ENCODE measurements at places on chromosomes 1 and 21.

GRCh38 chr21:35020436-35020835, 28.7 kb downstream of the RUNX1 start:
- no peak for DNase-seq

DNA sequence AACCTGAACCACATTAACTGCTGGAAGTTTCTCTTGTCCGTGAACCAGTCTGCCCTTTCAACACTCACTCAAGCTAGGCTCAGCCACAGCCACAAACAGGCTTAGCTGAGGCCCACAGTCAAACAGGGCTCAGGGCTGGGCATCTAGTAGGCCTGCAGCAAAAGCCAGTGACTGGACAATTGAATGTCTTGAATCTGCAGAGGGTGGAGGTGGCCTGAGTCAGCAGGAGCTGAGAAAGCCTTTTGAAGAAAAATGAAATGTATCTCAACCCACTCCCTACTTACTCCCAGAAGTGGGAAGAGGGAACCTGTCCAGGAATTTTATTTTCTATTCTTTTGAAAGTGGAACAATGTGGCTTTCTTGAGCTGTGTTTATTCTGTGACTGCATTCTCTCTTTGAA, 95.4 kb downstream of the PTPRU start:
- no peak for DNase-seq

DNA sequence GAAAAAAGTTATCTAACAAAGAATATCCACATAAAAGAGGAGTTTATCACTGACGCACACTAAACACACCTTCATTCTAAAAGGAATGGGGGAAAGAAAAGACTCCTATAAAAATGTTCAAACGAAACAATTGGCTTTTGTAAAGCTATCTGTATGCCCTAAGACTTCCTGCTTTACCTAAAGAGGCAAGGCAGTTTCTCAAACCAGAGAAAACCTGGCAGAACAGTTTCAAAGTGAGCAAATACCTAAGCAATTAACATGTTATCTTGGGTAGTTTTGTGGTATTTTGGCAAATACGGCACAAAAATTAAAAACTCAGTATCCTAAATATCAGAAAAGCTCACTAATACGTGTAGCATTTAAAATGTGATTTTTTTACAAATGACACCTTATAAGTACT, 1.9 kb downstream of the PUM1 start:
- DNase-seq: no peak

GRCh38 chr1:239954836-239955235, 136.8 kb upstream of the FMN2 start:
- no peak for DNase-seq

DNA sequence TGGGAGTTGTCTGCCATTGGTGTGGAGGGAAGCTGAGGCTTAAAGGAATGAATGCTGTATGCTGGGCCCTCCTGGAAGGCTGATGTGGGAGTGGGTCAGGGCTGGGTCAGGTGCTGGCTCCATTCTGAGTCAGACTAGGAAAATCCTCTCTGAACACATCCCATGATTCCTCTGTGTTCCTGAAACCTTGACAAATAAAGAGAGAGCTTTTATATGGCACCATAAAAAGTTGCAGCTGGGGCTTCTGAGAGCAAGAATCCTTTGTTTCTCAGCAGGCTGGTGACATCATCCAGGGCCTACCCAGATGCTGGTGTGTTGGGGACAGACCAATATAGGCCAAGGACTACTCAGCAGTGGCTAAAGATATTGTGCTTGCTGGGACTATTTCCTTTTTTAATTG, 27.8 kb upstream of the NFASC start:
- DNase-seq: no peak

DNA sequence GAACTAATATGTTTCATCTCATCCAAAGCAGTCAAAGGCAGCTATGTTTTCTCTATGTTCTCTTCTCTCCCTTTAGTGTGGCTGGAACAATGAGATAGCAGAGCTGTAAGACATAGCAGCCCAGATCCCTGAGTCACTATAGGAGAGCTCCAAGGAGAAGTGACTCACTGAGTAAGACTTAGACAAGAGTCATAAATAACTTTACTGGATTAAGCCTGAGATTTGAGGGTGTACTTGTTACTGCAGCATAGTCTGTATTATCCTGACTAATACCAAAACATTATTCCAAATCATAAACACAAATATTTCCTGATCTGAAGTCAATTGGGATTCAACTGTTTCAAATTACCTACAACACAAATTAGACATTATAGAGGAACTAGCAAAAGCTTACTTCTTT, 3.9 kb downstream of the KRTAP19-8 start:
- no peak for DNase-seq

- no peak for DNase-seq
Observed at GRCh38 chr1:100320311-100321099, 31.8 kb upstream of the CDC14A start.

GRCh38 chr1:223538981-223539380, 126.5 kb downstream of the CAPN8 start:
- no peak for DNase-seq

DNA sequence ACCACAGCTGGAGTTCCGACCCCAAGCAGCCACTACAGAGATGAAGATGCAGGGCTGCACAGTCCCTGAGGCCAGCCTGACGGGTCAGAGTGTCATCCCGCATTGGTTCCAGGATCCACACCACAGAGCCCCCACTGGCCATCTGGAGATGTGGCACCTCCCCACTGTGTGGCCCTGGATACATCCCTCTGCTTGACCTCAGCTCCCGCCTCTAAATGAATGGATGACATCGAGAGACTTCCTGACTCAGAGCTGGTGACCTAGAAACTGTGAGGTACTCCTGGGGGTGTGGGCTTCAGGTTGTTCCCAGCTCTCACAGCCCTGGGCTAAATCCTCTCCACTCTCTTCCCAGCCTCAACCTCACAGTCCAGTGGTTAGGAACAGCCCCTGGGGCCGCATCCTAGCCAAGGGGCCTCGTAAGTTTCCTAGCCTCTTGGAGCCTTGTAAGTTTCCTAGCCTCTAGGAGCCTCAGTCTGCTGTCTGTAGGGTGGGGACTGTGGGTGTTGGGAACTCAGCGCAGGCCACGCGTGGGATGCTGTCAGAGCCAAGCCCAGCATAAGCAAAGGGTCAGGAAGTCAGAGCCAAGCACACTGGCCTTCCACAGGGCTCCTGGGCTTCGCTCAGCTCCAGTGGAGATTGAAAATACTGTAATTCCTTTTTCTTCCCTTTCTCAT, 87.5 kb upstream of the RUNX3 start:
- no peak for DNase-seq

DNA sequence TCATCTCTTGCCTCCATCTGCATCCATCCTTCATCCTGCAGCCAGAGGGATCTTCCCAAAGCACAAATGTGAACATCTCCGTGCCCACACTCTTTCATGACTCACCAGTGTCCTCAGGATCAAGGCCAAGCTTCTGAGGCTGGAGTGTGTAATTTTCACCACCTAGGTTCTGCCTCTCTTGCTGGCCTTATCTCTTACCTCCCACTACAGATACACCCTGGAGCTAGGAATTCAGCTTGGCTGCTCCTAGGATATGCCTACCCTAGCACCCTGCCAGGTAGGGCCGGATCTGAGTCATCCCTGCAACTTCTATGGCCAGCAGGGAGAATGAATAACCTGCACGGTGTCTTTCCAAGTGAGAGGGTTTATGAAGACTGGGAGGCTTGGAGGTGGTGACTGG, 208.7 kb upstream of the CSF3R start:
- DNase-seq: no peak

DNA sequence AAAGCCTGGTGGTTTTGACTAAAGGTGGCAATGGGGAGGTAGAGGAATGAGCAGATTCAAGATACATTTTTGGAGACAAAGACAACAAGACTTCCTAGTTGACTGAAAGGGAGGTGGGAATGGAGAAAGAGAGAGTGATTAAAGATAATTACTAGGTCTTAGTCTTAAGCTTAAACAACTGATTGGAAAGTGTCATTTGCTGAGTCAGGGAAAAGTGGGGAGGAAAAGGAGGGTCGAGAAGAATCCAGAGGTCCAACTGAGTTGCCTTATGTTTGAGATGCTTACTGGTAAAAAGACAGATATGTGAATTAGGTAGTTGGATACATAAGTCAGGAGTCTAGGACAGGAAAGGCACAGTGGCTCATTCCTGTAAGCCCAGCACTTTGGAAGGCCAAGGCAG, 179.3 kb downstream of the RGS7 start:
- DNase-seq: no peak

- DNase-seq: no peak
Observed at GRCh38 chr1:107810291-107810951, 154.6 kb downstream of the VAV3 start.

DNA sequence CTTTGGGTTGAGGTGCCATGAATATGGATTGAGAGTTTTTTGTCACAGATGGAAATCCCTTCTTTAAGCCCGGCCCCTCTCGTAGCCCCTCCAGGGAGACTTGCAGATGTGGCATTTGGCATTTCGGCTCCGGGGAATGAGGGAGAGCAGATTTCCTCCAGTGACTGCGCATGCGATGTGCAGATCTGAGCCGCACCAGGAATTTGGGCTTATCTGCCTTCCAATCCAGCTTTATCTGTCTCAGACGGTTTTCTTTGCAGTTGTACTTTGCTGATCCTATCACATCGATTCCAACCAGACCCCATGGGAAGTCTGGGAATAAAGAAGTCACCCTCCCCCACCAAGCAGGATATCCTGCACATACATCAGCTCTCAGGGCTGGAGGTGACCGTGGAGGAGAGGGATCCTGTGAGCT, 11.7 kb downstream of the KIF26B start:
- no peak for DNase-seq

GRCh38 chr1:54051933-54052430, 1.0 kb downstream of the TMEM59 start:
- DNase-seq: no peak

DNA sequence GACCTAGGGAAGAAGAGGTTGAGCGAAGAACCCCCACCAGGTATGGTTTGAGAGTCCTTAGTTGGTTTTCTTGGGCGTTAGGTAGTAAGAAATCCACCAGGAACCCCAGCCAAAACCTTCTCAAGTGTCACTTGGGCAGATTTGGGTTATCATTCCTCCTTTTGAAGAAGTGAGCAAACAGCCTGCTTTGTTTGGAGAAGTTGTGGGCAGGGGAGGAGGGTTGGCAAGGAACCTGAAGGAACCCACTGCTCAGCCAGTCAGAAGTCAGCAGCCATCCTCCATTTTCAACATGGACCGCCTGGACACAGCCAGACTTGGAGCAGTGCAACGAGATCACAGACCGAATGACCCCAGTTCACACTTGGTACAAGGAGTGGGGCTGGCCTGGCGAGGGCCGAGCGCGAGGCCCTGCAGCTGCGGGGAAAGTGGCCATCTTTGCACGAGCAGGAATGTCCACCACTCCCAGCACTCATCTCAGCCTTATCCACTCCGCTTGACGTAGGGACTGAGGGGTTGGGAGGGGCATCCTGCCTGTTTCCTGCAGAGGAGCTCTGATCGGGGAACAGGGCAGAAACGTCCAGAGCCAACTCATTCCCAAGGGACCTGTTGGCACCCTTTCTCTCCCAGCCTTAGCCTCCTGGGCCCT, 7.2 kb downstream of the ADPRS start:
- DNase-seq: no peak

DNA sequence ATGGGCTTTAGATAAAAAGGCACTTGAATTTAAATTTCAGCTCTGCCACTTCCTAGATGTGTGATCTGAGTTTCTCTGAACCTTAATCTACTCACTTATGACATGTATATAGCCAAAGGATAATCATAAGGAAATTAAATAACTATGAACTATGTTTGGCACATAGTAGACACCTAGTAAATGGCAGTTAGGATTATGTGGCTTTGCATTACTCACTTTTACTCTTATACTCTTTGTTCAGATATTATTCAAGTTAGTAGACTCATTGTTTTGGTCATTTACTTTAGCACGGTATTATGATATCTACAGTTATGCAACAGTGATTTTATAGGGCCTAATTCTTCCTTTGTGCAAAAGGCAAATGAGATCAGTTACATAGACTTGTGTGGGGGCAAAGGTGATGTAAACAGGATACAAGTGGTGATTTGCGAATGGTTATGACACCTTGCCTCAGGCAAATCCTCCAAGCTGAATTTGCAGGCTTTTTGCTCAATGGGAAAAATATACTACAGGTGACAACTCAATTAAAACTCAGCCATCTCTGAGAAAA, 297.2 kb upstream of the PBX1 start:
- no peak for DNase-seq

DNA sequence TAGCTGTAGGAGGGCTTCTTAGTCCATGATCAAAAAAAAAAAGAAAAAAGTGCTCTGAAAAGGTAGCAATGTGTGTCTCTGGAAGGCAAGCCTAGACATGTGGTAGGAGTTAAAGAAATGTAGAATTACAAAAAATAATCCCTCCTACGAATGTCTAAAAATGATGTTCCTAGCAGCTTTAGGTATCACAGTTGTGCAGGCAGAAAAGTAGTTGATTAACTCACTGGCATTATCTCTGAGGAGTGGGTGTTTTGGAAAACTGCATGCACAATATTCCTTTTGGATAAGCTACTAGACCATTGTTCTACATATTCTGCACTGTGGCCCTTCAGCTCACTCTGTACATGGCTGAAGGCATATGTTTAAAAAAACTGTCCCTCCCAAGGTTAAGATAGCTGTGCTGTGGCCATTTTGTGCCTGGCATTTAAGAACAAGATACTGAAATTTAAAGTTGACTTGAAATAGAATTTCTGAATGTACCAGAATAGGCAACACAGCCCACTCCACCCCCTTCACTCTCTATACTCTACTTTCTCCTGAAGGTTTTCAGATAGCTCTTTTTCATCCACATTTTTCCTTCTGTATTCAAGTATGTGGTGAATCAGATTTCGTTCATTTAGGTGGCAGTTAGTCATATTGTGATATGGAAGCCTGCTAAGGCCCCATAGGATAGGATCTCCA, 463.9 kb upstream of the LRRC7 start:
- DNase-seq: no peak

- DNase-seq: no peak
Observed at GRCh38 chr1:212507369-212507768, 74.6 kb downstream of the NENF start.

- no peak for DNase-seq
Observed at GRCh38 chr1:15843826-15844572, 3.5 kb upstream of the SPEN start.
